ENCODE measurements at places on chromosomes 16 and 17.

DNA sequence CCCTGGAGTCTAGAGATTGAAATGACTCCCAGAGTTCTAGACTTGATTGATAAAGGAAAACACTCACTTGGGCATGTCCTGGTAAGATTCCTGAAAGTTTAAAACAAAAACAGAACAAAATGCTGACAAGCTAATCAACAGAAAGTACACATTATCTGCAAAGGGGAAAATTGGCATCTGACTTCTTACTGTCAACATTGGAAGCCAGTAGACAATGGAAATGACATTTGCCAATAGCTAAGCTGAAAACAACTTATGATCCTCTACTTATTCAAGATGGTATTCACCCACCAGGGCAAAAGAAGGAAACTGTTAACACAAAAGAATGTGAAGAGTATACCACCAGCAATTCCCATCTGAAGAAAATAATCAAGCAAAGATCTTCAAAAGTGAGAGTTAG is 36.8 kb upstream of the CDYL2 start:
- no peak for DNase-seq

- DNase-seq: no peak
Observed at GRCh38 chr16:68643847-68644246, 1.3 kb upstream of the CDH3 start.

DNA sequence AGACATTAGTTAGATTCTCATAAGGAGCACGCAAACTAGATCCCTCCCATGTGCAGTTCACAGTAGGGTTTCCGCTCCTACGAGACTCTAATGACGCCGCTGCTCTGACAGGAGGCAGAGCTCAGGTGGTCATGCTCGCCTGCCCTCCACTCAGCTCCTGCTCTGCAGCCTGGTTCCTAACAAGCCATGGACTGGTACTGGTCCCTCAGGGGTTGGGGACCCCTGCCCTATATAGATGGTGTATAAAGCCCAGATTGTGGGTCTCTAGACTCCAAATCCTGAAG is 52.1 kb upstream of the LYRM9 start:
- DNase-seq: no peak

- DNase-seq: no peak
Observed at GRCh38 chr16:48129926-48130325, 25.9 kb downstream of the ABCC12 start.

- DNase-seq: no peak
Observed at GRCh38 chr16:31513126-31513525, 4.9 kb upstream of the RUSF1 start.

DNA sequence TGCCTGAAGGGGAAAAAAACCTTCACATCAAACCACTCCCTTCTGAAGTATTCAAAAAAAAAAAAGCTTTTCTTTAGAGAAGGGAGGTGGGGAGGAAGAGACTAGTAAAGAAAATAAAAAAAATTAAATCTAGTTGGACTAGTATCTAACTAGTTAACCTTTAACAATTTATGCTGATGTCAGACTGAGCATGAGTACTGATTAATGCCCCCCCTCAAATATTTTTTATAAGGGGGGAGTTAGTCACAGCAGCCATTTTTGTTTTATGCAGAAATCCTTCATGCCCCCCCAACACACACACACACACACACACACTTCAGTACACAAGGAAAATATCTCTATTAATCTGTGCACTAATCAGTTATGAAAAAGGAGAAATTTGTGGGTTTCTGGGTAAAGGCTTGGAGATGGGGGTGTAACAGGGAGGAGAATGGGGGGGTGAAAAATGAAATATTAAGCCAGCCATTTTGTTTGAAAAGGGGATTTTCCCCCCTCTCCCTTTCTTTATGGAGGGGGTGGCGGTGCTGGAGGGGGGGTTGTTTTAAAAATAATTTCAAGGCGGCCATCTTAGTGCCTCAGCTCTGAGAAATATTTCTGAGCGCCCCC is 4.7 kb upstream of the CHD3 start:
- no peak for DNase-seq

DNA sequence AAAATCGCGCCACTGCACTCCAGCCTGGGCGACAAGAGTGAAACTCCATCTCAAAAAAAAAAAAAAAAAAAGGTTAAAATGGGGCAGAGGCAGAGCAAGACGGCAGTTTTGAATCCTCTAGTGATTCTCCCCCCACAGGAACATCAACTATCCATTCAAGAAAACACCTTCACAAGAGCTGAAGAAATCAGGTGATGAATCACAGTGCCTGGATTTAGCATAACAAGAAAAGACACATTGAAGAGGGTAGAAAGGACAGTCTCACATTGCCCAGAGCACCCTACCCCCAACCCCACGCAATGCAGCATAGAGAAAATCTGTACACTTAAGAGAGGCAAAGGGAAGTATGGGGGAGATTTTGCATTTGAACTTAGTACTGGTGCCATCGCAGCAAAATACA is 28.8 kb upstream of the RNF43 start:
- no peak for DNase-seq

- DNase-seq: no peak
Observed at GRCh38 chr17:67076290-67076689, 31.9 kb downstream of the CACNG1 start.

DNA sequence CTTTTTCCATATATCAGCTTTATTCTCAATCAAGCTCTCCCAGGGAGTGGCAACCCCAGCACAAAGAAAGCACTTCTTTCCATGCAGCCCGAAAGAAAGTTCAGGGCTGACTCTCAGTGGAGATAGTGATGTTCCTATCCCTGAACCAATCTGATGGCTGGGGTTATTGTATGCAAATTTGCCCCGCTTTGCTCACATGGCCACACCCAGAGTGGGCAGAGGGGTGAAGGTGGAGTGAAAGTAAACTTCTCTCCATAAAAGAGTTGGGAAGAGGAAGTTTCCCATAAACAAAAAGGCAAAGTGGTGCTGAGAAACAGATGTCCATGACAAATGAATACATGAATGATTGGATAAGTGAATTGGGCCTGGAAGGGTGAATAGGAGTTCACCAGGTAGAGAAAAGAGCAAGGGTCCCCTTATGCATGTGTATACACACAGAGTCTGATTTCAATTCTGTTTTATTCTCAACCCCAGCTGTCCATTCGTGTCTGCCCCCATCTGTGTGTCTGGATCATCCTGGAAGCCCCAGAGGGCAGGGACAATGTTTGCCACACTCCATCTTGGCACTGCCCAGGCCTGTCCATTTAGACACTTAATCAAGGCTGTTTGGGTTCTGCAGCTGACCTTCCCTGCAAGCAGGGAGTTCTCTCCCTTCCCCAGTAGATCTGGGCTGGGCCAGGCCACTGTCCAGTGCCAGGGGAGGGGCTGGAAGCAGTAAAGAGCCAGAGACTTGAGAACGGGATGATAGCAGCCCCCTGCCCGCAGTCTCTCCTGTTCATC is 14.1 kb upstream of the NGFR start:
- no peak for DNase-seq

- peak; percentile 95 for DNase-seq
Observed at GRCh38 chr17:39730095-39730921, at the start of gene MIEN1. MIEN1 (minus strand) TSS chr17:39730532; CDS start chr17:39730495, 37 bp downstream.

GRCh38 chr17:66952681-66953629 is 11.6 kb upstream of the CACNG4 start:
- DNase-seq: no peak

DNA sequence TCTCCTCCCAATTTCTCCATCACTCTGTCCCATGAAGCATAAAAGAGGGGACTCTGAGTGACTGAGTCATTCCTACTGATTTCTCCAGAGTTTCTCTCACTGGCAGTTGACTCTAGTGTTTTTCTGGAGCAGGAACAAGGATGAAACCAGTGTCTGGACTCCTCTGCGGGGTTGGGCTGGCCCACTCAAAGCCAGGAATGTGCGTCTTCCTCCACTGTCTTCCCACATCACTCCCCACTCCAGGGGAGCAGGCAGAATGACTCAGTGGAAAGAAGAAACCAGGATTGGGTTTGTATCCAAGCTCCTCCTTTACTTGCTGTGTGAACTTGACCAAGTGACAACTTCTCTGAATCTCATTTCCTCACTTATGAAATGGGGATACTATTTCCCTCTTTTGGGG is 497.5 kb upstream of the SALL1 start:
- DNase-seq: no peak

DNA sequence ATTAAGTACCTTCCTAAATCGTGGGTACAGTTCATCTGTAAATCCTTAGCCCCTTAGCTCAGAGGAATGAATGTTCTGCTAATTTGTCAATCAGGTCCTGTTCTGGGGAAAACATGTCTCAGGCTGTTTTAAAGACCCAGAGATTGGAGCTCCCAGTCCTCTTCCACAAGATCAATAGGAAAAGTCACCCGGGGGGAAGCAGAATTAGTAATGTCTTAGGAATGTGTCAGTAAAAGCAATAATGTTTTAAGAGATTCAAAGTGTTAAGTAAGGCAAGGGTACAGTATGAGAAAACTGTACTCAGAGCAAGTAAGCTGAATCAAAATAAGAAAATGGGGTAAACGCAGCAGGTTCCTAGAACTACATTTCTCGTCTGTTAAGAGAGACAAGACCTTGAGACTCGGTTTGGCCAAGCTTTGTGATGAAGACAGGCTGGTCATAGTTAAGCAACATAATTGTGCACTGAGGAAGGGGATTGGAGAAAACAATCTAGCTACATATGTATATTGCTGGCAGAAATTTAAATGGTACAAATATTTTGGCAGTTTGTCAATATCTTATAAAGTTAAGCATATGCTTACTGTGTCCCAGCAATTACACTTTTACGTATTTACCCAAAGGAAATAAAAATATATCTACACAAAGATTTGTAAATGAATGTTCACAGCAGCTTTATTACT is 192.9 kb upstream of the C17orf78 start:
- DNase-seq: no peak

DNA sequence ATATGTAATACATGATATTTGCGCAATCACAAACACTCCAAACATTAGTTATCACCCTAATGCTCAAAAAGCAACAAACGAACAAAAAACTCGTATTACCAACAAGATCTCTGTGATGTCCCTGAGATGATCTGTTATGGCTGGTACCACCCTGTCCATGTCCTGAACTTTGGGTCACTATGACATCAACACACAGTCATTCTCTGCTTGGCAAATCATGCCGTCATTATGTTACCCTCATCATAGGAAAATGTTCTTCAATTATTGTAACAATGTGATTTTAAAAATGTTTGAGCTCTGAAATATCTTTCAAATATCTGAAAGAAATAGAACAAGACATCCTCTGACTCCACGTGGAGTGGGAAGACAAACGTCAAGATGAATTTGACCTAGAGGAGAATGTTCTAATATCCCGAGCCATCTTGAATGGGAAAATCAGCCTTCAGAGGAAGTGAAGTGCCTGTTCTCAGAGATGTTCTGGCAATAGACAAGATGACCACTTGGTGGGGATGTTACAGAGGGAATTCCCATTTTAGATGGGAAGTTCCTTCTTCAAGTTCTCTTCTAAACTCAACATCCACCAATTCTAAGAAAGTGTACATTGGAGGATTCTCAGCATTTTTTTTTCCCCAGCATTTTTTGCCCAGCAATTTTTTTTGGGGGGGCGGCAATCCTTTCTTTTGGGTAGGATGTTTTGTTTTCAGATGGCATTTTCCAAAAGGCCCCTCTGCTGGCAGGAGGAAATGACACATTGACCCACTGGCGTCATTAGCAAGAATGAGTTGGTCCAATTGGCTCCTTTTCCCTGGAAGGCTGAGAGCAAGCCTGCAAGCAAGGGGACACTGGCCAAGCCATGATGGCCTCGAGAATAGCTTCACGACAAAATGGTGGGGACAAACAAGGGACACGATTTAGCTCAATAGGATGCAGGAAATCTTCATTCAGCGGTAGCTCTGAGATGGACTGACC is 3.7 kb upstream of the HSD17B2 start:
- peak; percentile 15 for DNase-seq

GRCh38 chr16:80744856-80745255 is 59.5 kb downstream of the CDYL2 start:
- no peak for DNase-seq

- DNase-seq: no peak
Observed at GRCh38 chr16:51658531-51658930, 507.5 kb upstream of the SALL1 start.

DNA sequence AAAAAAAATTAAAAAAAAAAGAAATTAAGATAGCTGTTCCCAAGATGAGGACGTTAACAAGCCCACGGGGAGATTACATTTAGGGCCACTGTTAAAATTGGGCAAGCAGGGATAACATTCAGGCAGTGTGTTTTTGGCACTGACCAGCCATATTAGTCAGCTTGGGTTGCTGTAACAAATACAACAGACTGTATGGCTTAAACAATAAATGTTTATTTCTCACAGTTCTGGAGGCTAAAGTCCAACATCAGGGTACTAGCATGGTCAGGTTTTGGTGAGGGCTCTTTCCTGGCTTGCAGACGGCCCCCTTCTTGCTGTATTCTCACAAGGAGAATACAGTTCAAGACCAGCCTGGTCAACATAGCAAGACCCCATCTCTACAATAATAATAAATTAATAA is 31.3 kb downstream of the ARSG start:
- no peak for DNase-seq

DNA sequence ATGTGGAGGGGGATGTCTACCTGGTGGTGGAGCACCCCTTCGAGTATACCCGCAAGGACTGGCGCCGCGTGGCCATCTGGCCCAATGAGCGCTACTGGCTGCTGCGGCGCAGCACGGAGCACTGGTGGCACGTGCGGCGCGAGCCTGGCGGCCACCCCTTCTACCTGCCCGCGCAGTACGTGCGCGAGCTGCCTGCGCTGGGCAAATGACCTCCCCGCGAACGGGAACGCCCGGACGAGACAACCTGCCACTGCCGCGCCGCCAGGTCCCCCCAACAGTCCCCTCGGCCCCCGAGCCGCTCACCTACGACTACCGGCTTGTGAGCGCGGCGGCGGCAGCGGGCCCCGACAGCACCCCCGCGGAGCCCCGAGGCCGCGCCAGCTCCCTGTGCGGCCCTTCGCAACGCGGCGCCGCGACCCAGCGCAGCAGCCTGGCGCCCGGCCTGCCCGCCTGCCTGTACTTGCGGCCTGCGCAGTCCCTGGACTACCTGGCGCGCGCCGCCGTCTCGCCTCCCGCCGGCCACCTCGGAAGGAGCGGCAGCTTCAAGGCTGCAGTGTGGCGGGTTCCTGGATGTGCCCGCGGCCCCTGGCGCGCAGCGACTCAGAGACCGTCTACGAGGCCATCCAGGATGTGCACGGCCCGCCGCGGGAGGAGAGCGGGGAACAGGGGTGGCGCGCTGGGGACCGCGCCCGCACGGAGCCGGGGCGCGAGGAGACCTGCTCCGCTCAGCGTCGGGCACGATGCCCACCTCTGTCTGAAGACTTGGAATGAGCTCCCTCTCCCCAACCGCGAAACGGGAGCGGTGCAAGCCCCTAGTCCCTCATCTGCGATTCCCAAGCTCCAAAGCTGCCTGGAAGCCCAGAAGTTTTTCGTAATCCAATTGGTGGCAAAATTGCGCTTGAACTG is 48.7 kb upstream of the AMZ2 start:
- DNase-seq: no peak

DNA sequence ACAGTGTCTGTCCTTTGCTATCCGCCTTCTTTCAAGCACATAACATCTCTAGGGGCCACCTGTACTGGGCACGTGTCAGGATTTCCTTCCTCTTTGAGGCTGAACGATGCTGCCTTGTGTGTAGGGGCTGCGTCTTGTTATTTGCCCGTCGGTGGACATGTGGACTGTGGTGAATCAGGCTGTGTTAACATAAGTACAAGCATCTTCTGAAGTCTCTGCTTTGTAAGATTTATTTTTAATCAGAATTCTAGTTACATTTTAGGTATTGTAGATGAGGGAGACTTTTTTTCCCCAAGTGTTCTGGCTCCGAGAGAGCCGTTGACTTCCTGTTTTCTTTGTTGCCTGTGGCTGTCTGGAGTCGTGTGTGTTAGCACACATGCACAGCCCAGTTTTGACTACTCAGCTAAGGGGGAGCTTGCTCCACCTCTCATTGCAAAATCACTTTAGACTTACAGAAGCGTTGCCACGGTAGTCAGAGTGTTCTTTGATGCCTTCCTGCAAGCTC is 26.1 kb downstream of the SPG7 start:
- DNase-seq: no peak

- no peak for DNase-seq
Observed at GRCh38 chr17:55321427-55322060, 56.8 kb downstream of the HLF start.
